Right cardiac atrium (tissue), 5 donors: ENCODE measurements at places on chromosomes 2 and 18. TPM values are rescaled to one million over a fixed set of nuclear protein-coding genes. Genes with fewer than 3 reads are reported as not detected.

Gene RGPD4
- 0.11 TPM for total RNA-seq

Gene PFN4
- total RNA-seq, result 1.3 TPM

- DNase-seq, result no peak
These were observed 42.0 kb downstream of the COL5A2 start for GRCh38 chr2:189137519-189137918.

DNA sequence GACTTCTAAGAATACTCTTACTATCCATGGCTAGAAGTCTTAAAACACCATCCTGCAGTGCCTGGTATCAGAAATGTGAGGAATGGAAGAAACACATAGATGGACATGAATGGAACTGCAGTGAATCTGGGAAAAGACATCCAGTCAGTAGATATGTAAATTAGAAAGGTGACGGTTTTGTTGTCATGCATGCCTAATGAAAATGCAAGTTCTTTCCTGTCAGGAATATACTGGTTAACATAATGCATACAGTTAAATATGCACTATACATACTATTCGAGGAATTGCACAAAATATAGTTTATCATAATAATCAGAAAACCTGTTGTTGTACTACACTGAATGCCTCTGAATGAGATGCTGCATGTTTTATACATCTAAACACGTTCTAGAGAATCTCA lies 190.6 kb upstream of the ITGA4 start:
- DNase-seq, result no peak

GRCh38 chr18:41767960-41768359 lies 187.1 kb upstream of the PIK3C3 start:
- no peak for DNase-seq

GRCh38 chr2:166224197-166224596 lies 96.4 kb upstream of the SCN1A start:
- no peak for DNase-seq

Gene IL1F10
- not detected for total RNA-seq

- DNase-seq, result no peak
These were observed 92.2 kb upstream of the TGFA start for GRCh38 chr2:70645733-70646419.

- DNase-seq, result no peak
These were observed 5.3 kb upstream of the CRYBA2 start for GRCh38 chr2:218998414-218999002.

Gene CERS6
- 48.9 TPM for total RNA-seq

Gene SLC14A1
- total RNA-seq, result 8.1 TPM

Gene SP140
- total RNA-seq, result 1.4 TPM

GRCh38 chr2:138522556-138522955 lies 21.0 kb downstream of the SPOPL start:
- no peak for DNase-seq

DNA sequence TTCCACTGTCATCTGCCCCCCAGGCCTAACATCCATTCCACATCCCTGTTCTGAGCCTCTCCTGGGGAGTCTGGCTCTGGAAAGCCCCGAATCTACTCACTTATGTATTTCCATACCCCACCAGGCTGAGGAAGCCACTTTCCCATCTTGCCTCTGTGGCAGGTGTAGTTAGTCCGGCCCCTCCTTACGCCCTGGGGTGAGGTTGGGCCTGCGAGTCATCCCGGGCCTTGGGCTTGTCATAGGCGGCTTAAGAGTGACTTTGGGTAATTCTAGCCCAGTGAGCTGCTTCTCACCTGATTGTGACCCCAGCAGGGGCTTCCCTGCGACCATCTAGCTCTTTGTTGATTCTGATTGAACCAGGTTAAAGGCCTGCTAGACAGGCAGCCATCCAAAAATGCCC lies 21.1 kb downstream of the PCARE start:
- DNase-seq, result no peak
